ENCODE measurements at places on chromosomes 12 and 14.

- no peak for DNase-seq
These were observed 90.7 kb downstream of the PPFIA2 start for GRCh38 chr12:81668475-81668874.

DNA sequence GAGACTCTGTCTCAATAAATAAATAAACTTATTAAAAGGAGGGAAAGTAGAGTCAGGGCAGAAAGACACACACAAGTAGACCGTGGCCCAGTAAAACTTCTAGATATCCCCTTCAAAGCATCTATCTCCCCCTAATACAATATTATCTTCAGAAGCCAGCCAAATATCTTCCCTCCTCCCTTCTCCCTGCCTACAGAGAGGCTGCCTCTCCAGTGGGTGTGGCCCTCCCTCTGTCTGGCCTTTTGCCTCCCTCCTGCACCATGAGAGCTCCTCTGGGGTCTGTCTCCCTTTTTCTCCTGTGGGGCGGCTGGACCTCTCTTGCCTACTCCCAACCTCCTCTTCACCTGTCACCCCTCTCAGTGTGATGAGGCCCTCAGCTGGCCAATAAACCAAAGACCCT is 139.2 kb downstream of the EGLN3 start:
- no peak for DNase-seq

DNA sequence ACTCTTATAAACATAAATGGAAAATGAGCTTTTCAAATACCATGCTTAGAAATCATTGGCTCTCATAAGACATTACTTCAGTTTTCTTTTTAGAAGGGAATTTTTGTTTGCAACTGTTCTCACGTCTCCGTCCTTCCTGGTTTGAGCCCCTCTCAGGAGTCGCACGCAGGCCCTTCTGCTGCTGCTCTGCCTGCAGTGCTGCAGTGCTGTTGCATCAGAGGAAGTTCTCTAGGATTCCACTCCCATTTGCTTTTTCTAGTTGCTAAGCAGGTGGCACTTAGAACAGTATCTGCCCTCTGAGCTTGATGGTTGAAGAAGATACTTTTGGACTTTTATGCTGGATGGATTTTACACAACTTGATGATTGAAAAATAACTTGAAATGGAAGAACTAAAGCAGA is 70.8 kb downstream of the SCN8A start:
- no peak for DNase-seq

DNA sequence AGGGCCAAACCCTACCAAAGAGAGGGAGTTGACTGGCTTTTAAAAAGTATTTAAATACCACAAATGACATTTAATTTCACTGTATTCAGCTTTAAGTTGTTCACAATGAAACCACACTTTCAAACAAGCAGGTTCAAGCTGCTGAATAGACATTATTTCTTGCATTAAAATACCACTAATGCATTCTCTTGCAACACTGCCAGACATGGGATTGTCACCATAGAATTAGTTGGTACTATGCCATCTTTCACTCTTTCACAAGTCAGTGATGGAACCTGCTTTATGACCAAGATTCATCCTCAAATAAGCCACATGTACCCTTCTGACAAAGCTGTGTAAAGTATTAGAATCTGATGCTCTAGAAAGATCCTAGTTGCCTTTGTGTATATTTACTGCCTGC is 239.4 kb downstream of the PAWR start:
- DNase-seq: no peak

DNA sequence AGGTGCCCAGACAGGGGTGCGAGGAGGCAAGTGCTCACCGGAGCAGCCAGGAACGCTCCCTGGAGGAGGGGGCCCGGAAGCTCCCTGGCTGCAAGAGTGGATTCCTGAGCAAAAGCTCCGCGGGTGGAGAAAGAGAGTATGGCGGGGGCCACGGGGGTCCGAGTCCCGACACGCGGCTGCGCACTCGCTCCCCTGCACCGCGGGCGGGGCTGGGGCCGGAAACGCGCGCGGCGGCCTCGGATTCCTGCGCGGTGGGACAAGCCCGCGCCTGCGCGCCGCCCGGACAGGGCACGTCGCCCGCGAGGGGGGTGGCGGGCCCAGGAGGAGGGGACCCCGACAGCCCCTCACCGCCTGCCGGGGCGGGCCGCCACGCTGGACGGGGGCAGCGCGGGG is 27.8 kb upstream of the GPR132 start:
- no peak for DNase-seq

DNA sequence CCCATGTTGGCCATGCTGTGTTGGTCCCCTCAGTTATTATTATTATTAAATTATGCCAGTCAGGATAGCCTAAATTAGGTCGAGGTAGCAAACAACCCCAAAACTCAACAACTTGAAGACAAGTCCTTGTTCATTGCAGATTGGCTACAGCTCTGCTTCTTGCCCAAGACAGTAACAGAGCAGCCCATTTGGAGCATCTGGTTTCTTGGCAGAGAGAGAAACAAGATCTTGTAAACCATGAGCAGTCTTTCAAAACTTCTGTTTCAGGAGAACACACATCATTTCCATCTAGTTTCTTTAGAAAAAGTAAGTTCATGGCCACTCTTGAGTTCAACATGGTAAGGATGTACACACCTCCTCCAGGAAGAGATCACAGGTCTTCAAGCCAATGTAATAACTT is 52.3 kb downstream of the E2F7 start:
- no peak for DNase-seq

- no peak for DNase-seq
These were observed 167.5 kb downstream of the PPM1H start for GRCh38 chr12:62767496-62767895.

DNA sequence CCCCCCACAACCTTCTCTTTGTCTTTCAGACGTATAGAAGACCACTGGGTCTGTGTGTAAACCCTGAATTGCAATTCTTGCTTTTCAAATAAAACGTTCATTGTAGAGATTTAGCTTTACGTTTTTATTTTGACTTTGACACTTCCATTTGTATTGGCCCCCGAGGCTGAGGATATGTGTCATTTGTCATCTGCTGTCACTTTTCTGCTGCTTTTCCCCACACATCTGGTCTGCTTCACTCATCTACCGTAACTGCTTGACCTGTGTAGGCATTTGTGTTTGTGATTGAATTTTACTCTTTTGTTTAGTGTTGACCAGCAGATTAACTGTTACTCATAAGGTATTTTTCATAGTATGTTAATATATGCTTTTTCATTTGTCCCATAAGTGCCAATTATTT is 157.2 kb upstream of the SYT10 start:
- DNase-seq: no peak

DNA sequence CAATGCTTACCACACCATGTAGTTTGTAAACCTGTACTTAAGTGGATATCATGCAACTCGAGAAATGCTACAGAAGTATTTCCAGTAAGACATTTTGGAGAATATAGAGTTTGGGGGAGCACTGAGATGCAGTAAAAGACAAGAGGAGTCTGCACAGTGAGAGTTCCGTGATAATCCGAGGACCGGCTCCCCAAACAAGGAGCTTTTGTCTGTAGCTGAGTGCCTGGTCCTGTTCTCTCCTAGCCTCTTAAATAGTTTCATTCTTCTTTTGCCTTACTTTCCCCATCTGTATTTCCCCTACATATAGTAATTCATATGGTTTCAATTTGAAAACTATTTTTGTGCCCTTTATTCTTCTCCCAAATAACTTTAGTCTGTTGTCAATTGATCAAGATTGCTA is 364.1 kb downstream of the EGLN3 start:
- no peak for DNase-seq

- DNase-seq: no peak
These were observed 465.5 kb upstream of the ATP2B1 start for GRCh38 chr12:90174198-90174510.

DNA sequence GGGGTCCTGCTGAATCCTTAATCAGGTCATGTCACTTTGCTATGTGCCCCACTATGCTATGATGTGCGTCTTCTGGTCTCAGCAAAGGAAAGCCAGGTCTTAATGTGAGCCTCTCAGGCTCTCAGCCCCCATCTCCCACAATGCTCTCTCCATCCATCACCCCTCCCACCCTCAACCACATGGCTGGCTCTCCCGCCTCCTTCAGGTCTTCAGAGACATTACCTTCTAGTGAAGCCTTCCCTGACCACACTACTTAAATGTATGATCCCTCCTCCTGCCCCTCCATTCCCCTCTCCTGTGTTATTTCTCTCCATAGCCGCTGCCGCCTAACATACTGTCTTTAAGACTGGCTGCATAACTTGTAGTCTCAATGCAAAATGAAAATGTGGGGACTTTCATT is 50.5 kb downstream of the KRT80 start:
- no peak for DNase-seq

DNA sequence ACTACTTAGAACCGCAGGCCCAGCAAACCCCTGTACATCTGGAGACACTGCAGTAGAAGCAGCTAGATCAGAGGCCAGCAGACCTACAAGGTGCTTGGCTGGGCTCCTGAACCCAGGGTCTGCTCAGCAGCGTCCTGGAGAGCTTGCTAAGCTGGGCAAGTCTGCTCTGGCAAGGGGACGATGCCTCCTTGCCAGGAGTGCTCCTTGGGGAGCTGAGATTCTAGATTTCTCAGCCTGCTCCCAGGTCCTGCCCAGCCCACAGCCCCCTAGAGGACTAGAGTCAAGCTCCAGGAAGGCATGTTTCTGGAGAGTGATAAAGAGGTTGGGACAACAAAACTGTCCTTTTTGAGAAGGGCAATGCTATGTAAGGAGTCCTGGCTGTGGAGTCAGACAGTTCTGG is 60.3 kb downstream of the HSPB8 start:
- DNase-seq: no peak

- DNase-seq: no peak
These were observed 38.5 kb downstream of the LRIG3 start for GRCh38 chr12:58881816-58882215.

- no peak for DNase-seq
These were observed 492 bp upstream of the BTBD6 start for GRCh38 chr14:105247715-105248367.

DNA sequence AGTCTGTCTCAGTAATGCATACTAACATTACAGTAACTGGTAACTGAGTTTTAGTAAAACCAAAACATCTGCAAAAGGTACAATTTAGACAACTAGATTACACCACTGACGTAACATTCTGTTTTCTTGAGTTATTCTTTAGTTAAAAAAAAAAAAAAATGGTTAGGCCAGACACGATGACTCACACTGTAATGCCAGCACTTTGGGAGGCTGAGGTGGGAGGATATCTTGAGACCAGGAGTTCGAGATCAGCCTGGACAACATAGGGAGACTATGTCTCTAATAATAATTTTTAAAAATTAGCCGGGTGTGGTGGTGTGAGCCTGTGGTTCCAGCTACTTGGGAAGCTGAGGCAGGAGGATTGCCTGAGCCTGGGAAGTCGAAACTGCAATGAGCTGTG is 34.1 kb downstream of the AP5M1 start:
- DNase-seq: no peak

DNA sequence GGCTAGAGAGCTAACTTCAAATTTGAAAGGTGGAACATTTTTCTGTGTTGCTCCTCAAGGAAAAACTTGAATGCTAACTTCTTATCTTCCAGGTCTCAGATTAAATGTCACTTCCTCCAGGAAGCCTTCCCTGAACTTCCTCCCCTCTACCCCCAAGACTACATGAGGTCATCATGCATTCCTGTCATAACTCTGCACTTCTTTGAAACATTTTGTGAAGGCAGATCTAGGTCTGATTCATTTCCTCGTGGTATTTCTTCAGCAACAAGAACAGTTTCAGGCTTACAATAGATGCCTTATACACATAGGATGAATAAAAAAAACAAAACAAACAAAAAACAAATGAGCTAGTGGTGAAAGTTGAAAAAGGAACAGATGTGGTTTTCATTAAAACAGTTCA is 97.1 kb upstream of the SRRM4 start:
- no peak for DNase-seq

GRCh38 chr14:101019541-101019940 is 116.0 kb upstream of the RTL1 start:
- no peak for DNase-seq

DNA sequence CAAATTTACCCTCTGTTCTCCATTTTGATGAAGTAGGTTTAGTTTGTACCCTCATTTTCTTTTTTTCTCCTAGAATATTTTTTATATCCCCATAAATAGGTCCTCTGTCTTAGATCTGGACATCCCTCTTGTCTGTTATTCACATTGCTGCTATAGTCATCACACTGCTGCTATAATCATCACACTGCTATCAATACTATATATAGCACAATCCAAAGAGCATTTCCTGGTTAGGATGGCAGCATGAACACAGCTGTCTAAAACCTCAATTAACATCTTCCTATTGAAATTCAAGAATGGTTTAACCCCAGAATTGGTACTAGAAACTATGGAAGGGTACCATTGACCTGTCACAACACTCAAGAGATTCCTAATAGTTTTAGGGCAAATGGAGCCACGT is 27.6 kb upstream of the CCDC91 start:
- DNase-seq: no peak

DNA sequence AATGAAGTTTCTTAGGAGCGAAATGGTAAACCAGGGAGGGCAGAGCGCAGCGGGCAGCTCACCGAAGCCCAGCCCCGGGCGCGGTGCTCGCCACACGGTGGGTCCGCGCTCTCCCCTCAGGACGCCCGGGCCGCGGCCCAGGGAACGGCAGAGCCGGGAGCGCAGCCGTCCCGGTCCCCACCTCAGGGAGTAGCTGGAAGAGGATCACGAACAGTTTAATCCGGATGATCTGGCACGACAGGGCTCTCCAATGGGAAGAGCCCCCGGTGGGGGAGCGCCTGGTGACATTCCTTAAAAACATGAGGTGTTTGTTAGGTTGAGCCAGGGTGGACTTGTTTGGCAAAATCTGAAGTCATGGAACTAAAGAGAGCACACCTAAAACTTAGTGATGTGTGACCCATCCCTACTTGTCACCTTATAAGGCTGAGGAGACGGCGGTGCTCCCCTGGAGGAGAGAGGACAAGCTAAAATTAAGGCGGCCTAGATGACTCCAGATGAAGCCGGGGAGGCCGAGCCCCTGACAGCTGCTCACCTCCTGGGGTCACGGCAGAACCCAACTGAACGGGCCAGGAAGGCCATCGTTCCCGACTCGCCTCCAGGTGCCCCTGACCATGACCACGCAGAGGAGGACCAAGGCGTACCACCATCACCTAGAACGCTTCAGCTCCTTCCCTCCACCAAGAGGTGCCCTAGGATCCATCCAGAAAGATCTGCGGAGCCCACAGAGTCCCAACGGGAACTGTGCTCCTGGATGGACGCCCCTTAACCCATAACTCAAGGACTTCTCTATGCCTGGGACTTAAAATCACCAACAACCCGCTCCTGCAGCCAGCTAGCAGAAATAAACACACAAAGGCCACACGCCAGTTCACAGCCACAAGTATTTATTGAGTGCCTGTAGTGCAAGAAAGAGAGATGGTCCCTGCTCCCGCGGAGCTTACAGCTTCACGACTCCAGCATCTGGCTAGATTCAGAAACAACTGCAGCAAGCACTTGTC is 866 bp upstream of the PITPNM2 start:
- DNase-seq: no peak

DNA sequence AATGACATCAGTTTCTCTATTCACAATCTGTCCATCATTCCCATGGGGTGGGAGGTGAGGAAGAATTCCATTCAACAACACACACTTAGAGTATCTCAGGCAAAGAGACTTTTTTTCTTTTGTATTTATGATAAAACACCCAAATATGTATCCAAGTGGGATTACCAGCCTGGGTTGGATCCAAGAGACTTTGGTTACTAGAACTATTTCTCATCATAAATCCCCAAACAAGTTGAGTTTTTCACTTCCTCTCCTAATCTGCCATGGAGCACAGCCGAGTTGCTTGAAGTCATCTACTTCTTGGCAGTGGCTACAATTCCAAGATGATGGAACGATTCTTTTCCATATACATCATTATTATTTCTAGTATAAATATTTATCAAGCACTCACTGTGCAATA is 209.2 kb upstream of the HMGA2 start:
- DNase-seq: no peak

All from KG1 (cell line).